ENCODE measurements at places on chromosomes 7 and 10. TPM values are rescaled to one million over a fixed set of nuclear protein-coding genes. Genes with fewer than 3 reads are reported as not detected.

The C10orf62 gene
- total RNA-seq: not detected

The ASB10 gene
- total RNA-seq: not detected

The PON1 gene
- total RNA-seq: not detected

The MMP21 gene
- total RNA-seq: not detected

The SORBS1 gene
- total RNA-seq: 0.20 TPM

The CCDC3 gene
- not detected for total RNA-seq

The PRKG1 gene
- total RNA-seq: 15.6 TPM

Data from subcutaneous preadipocyte (primary cell).